B cell (primary cell): ENCODE measurements at places on chromosomes 4 and X. TPM values are rescaled to one million over a fixed set of nuclear protein-coding genes. Genes with fewer than 3 reads are reported as not detected.

DNA sequence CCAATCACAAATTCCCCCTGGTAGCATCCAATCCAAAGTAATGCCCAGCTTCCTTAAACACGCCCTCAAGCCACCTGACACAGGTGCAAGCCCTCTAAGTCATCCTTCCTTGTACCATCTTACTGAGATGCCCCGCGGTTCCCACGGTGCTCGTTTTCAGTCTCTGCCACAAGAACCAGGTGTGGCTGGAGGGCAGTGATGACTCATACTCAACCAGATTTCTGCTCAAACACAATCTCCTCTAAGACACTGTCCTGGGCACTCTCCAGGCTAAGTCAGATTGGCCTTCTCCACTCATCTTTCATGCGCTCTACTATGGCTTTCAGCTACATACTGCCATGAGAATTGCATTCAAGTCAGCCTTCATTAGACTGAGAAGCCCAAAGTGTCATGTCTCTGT lies 3.5 kb downstream of the SH3KBP1 start:
- H3K4me1 ChIP-seq: peaks cover 74% of the 10 kb centered on the region
- DNase-seq: no peak
- no peaks in the 10 kb centered on the region for H3K27me3 ChIP-seq
- H3K4me3 ChIP-seq: no peak overlapping the region
- H3K27ac ChIP-seq: no peak overlapping the region

FRMPD3 gene
- total RNA-seq: 1.1 TPM in 2 replicates

RHOXF2B gene
- not detected in 2 replicates for total RNA-seq

DNA sequence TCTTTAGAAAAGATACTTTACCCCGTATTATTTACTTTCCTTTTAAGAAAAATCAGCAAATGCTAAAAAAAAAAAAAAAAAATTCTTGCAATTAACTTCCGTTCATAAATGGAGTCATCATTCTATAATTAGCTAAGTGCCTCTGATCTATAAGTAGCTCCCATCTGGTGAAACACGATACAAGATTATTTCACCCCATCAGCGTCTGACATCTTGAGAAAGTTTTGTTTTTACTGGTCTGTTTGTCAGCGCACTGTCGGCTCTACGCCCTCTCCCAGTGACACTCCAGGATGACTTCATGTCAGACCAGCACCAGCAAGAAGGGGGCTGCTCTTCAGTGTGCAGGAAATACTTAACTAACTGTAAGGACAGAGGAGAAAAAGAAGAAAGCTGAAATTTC lies 108.3 kb downstream of the AFAP1 start:
- no peaks in the 10 kb centered on the region for H3K36me3 ChIP-seq
- no peak overlapping the region for H3K4me3 ChIP-seq
- H3K27me3 ChIP-seq: no peaks in the 10 kb centered on the region
- no peak overlapping the region for H3K27ac ChIP-seq
- H3K4me1 ChIP-seq: no peaks in the 10 kb centered on the region
- DNase-seq: no peak

CCDC160 gene
- total RNA-seq: not detected in 2 replicates

DNA sequence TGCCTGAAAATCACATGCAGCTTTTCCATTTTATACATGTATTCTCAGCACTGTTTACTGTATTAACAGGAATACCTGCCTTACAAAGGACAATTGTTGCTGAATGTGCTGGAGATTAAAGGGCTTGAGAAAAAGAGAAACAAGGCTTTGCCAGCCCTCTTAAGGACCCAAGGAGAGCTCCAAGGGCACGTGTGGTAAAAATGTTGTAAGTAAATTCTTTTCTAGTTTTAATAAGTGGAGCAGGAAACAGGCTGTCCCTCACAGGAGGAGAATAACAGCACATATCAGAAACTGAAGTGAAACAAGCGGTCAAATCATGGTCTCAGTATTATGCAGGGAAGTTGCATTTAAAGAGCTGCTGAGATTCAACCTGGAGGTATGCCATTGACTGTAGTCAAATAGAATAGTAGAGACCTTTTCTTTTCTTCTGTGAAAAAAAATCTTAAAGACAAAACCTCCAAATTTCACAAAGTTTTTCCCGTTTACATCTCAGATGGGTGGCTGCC lies 18.5 kb downstream of the IGFBP7 start:
- H3K4me3 ChIP-seq: no peak overlapping the region
- no peak overlapping the region for H3K27ac ChIP-seq
- DNase-seq: no peak
- no peaks in the 10 kb centered on the region for H3K36me3 ChIP-seq
